Activated CD8-positive, alpha-beta memory T cell treated with anti-CD3 and anti-CD28 coated beads for 1 hour (primary cell): ENCODE measurements at places on chromosomes 6 and 20.

- DNase-seq, result no peak
Observed at GRCh38 chr6:170383466-170384035, 77.0 kb downstream of the FAM120B start.

DNA sequence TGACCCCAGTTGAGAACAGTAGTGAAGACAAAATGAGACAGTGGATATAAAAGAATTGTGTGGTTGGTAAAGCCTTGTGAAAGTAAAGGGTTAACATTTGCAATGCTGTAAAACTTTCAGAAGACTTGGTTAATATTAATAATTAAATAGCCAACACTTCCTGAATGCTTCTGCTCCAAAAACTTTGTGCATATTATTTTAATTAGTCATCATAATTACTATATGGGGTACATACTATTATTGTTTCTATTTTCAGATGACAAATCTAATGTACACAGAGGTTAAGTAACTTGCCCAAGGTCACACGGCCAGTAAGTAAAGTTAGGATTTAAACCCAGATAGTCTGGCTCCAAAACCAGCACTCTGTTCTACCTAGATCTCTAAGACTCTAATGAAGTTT is 291.3 kb downstream of the OGFRL1 start:
- no peak for DNase-seq

DNA sequence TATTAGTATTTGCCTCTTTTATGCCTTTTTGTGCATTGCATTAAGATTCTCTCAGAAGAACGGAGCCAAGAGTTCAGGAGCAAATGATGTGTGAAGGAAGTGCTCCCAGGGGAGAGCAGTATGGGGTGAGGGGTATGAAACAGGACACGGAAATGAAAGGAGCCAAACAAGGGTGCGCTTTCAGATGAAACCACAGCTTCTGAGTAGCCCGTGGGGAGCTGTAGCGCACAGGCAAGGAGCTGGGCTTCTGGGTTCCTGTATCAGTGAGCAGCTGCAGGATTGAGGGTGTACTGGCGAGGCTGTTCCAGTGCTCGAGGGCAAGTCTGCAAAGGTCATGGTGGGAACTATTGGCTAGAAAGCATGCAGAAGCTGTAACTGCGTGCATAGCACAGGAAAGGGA is 25.4 kb downstream of the ANKEF1 start:
- no peak for DNase-seq

DNA sequence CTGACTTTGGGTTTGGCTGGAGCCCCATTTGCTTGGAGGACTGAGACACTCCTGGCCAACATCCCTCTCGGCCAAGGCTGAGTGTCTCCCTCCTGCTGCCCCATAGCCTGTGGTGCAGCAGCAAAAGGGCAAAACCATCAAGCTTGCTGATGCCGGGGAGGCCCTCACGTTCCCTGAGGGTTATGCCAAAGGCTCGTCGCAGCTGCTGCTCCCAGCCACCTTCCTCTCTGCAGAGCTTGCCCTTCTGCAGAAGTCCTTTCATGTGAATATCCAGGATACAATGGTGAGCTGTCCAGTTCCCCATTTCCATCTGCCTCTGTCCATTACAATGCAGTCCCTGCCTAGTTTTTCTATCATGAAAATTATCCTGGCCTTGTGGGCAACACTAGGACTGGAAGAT is 6.0 kb downstream of the BPIFB6 start:
- no peak for DNase-seq

- no peak for DNase-seq
Observed at GRCh38 chr20:14332866-14333265, 4.5 kb downstream of the FLRT3 start.

DNA sequence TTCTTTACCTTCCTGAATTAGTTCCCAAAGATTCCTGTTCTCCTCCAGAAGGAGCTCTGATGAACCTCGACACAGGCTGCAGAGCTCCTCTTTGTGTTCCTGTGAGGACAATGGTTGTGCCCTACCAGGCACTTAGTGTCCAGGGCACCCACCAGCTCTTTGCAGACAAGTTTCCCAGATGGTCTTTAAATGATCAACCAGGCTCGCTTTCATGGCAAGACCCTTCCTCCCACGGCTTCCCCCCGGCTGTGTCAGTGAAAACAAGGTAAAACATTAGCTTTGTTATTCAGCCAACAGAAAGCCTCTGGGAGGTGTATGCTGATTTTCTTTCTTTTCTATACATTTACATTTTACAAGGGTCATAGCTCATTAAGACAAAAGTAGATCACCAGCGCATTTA is 32.3 kb upstream of the CNKSR3 start:
- no peak for DNase-seq

DNA sequence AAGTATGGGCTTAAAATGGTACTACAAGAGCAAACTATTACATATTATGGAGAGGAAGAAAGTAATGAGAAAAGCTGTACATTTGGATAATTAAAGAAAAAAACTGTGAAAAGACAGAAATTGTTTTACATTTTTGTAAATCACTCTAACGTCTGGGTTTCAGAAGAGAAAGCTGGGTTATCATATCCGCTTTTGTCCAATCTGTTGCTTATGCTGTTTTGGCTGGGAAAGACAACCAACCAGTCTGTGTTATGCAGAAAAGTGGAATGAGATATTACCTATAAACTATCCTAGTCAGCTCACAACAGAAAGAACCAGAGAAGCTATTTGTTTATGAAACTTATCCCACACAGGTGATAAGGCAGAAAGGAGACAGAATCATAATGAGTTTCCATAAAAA is 32.4 kb downstream of the REV3L start:
- DNase-seq, result no peak

DNA sequence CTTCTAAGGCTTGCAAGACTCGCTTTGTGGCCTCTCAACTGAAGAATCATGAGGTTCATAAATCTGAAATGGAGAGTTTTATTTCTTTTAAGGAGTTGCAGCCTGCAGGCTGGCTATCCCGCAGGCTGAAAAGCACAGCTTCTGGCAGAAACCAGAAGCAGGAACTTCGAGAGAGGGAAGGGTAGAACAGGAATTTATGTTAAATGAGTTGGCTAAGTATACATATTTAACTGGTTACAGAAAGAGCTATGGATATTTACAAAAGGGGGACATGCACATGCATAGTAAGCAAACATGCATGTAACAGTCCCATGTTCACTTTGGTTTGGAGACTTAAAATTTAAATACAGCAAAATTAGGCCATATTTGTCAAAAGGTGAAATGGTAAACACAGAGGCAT is 787.0 kb downstream of the TFAP2A start:
- no peak for DNase-seq

DNA sequence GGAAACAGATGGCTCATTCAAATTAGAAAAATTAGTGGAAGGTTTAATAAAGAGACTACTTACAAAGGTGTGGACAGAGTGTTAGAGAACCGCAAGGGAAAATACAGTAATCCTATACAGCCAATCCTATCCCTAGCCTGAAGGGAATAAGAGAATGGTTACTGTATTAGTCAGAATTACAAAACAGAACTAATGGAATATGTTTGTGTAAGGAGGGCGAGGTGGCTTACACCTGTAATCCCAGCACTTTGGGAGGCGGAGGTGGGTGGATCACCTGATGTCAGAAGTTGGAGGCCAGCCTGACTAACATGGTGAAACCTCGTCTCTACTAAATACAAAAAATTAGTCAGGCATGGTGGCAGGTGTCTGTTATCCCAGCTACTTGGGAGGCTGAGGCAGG is 16.3 kb upstream of the TRPC4AP start:
- DNase-seq, result no peak

DNA sequence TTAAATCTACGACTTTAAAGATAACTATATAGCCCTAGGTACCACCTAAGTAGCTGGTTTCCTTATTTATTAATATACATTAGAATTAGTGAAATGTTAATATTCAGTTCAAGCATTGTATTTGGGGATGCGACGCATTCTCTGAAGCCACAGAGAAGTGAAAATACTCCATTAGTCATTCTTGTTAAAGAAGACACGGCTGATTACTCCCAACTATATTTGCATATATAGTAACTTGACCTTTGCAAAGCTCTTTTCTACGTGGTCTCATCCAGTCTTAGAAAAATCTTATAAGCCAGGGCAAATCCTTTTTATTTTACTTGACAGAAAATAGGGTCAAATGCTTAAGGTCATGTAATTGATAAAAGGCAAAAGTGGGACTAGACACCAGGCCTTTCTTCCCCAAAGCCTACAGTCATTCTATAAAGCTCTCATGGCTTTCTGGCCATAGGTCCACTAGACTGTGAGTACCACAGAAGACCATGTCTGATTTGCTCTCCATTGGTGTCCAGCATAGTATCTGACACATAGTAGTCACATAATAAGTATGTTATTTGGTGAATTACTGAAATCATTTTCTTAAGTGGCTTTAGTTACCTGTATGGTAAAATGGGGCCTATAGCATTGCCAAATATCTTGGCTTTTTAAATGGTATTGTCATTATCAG is 11.3 kb downstream of the ZHX3 start:
- DNase-seq, result no peak

DNA sequence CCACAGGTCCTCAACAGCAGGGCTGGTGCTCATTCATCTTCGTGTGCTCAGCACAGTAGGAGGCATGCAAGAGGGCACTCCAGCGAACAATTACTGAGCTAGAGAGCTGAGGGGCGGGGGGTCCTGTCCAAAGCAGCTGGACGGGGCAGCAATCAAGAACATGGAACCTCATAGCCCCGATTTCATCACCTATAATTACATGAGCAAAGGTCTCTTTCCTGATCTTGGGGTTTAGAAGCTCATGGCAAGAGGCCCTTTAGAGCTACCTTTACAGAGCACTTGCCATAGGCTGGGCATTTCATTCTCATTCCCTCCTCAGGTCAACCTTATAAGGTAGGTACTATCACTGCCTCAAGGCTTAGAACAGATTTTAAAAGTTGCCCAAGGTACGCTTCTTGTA is 10.4 kb downstream of the MOCS1 start:
- DNase-seq, result no peak

DNA sequence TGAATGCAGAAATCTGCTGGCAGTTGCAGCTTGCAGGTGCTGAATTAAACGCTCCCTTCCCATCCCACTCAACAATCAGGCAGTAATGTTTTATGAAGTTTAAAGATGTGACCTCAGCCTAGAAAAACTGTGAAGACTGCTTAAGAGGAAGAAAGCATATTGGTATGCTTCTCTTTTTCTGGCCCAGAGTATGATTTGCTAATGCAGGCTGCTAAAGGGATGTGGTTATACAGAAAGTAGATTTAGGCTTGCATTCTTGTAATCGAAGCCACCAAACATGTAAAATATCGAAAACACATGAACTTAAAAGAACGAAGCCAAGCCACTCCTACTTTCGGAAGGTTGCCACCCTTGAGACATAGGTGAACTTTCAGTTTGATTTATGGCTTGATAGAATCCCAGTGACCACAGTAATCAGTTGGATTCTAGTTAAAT is 40.7 kb downstream of the MAP3K5 start:
- no peak for DNase-seq

- no peak for DNase-seq
Observed at GRCh38 chr6:16696496-16696895, 64.8 kb downstream of the ATXN1 start.

DNA sequence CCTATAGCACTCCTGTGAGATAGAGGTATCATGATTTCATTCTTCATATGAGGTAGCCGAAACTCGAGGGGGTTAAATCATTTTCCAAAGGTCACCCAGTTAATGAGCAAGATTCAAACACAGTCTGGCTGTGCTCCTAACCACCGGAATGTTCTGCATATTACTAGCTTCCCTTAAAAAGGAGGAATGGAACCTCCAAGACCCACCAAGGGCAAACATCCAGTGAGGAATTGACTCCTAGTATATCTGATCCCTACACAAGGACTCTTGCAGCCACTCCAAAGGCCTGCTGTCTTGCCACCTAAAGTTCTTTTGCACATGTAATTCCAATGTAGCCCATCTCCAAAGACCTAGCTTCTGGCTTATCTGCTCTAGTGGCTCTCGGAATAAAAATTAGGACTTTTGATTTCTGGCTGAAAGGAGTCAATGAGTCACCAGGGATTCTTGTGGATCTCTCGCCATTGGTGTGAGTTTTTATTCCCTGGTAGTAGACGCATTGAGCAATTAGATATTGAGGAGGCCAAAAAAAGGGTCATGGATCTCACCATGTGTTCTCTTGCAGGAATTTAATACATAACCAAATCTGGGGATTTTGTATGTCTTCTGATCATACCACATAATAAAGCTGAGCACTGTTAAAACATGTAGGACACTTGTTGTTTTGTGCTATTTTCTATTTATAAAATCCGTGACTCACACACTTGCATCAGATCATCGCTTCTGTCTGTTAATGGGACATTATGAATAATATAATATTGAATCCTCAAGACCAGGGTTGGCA is 9.1 kb downstream of the BCAS1 start:
- no peak for DNase-seq

GRCh38 chr6:50974319-50974718 is 155.6 kb downstream of the TFAP2B start:
- no peak for DNase-seq

DNA sequence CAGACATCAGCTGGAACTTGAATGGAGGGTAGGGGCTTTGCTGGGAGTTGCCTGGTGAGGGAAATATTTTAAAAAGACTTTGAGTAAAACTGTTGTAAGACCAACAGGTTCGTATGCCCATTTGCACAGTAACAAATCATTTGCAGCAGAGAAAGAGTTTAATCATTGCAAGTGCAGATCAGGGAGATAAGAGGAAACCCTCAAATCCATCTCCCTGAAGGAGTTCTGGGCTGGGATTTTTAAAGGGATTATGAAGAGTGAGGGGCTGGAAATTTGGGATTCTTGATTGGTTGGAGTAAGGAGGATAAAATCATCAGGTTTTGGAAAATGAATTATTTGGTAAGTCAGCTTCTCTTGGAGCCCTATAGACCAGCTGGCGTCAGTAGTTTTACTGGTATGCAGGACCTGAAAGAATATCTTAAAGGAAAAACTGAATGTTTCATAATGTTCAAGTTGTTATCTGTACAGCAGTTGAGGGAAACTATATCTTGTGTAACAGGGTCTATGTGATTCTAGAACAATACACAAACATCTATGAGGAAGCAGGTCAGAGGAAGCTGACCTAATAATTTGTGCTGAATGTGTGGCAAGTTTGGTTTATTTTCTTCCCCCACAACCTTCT is 295.5 kb downstream of the PLCB1 start:
- DNase-seq, result no peak
